ENCODE measurements at places on chromosomes 2 and 18.

- DNase-seq = no peak
Observed at GRCh38 chr2:177143444-177143843, 69.2 kb upstream of the HNRNPA3 start.

- peak; percentile 52 for DNase-seq
Observed at GRCh38 chr2:188292348-188293239, 920 bp downstream of the GULP1 start.

- no peak for DNase-seq
Observed at GRCh38 chr2:233130481-233131020, 70.4 kb downstream of the INPP5D start.

GRCh38 chr2:140929849-140930248 lies 1201.0 kb downstream of the LRP1B start:
- no peak for DNase-seq

All from right renal pelvis (tissue), 4 donors.